Activated CD8-positive, alpha-beta T cell treated with anti-CD3 and anti-CD28 coated beads for 36 hours (primary cell): ENCODE measurements at places on chromosomes 1 and 21. TPM values are rescaled to one million over a fixed set of nuclear protein-coding genes. Genes with fewer than 3 reads are reported as not detected.
A peak's percentile ranks its signal among the peaks of the same experiment; 100 is the strongest.

DNA sequence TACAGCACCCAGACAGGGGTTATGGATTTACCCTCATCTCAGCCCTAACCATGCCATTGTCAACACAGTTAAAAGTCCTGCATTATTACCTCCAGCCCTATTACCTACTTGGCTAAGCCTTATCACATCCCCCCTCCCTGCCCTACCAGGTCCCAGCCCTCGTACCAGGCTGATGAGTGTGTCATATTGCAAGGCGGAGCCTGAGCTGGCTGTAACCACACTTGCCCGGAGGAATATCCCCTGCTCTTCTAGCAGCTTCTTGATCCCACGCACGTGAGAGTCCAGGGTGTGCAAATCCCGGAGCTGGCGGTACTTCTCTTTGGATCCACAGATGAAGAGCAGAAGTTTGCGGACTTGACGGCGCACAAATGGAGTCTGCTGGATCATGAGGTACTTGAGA, 87.4 kb downstream of the UBR4 start:
- DNase-seq: no peak

- no peak for DNase-seq
Observed at GRCh38 chr1:44707112-44707881, 23.7 kb downstream of the RNU5D-1 start.

DNA sequence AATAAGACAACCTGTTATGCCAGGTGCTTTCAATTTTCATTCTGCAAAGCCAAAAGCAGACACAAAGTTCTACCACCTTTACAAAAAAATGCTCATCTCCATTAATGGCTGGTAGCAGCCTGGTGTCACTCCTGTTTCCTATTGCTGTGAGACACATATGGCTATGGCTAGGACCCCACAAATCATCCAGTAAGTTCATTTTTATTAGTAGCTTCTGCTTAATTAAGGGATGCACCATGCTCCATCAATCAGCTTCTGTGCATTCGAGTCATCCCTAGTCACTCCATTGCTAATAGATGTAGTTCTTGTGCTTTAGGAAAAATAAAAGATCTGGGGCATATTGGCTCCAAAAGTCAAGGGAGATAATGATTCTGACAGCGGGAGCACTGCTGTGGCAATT, 257.2 kb downstream of the SPATA17 start:
- no peak for DNase-seq

GRCh38 chr1:9494936-9495758, 44.1 kb upstream of the SLC25A33 start:
- peak; percentile 74 for DNase-seq

DNA sequence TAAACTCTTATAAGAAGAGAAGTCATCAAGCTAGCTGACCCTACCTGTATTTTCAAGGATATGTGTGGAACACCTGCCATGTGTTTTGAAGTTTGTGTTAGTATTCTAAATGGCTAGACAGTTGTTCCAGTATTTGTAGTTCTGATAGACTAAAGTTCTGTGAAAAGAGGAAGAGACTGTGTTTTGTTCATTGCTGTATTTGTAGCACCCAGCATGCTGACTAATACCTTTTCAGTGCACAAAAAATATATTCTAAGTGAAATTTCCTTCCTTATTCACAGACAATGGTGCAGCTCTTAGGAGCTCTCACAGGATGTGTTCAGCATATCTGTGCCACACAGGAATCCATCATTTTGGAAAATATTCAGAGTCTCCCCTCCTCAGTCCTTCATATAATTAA, 8.2 kb upstream of the METTL18 start:
- no peak for DNase-seq

DNA sequence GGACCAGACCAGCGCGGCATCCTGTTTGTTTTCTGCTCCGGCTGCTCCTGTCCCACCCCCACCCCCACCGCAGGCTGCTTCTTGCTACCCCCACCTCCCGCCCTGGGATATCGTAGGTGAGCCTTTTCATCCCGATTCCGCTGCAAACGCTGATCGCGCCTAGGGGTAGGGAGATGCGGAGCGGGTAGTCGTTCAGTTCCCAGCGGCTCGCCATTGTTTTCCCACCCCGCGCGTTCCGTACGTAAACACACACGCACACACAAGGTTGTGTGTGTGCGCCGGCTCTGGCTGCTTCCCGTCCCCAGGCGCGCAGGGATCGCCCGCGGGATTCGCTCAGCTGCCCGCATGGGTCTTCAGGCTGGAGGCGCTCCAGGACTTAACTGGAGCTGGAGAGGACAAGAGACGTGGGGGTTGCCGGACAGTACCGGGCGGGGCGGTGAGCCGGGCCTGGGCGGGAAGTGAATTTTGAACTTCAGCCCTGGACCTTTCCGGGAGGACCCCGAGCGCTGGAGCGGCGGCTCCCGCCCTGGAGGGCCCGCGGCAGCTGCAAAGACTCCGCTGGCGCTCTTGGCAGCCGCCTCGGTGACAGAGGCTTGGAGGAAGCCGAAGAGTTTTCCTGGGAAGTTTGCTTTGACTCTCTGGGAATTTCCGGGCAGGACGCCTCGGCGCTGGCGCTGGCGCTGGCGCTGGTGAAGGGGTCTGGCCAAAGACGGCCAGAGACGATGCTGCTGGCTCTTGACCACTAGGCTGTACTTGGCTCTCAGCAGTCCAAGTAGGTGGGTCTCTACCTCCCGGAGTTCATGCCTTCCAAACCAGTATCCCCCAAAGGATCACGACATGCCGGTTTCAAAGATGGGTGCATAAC, 1.6 kb downstream of the SOX13 start:
- peak; percentile 7 for DNase-seq

DNA sequence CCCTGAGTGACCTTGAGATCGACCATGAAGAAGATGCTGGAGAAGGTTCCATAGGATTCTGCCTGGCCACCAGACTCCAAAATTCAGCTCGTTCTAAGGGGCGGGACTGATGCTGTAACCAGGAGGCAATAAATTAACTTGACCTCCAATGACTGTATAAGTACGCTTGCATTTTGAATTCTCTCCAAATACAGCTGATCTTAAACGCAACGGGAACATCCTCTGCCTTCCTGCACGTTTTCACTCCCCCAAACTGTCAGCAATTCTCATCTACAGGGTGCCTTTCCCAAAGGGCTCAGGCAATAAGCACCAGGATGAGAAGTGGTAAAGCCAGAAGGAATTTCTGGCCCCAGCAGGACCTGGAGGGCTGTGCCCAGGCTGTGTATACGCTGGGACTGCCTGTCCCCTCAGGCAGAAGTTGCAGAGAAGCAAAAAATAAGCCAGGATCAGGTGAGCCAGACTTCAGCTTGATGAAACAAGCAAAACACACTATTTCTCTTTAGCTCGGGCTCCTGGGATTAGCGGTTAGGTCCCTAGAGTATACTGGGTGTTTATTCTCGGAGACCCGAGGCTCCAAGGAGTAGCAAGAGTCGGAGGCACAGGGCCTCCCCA, 124.8 kb downstream of the LRIG2 start:
- no peak for DNase-seq

- DNase-seq: no peak
Observed at GRCh38 chr21:32143241-32143939, 135.5 kb downstream of the MIS18A start.

DNA sequence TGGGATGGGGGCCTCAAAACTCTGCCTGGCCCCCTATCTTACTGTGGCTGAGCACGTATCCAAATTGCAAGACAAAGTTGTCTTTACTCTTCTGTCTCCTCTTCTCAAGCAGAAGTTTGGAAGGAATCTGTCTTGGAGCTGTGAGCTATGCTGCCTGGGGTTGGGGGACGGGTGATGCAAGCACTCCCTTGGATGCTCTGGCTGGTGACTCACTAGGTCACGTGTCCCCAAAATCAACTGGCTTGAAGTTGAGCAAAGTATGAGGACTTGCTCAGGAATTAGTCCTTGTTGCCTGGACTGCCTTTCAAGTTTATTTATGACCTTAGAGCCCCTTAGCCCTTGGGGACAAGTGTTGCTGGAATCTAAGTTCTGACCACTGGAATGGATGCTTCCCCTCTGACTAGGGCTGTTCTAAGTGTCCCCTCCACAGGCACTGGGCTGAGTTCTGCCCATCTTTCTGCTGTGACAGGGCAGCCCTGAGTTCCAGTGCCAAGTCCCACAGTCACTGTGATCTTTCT, 269.5 kb downstream of the HHAT start:
- no peak for DNase-seq

- no peak for DNase-seq
Observed at GRCh38 chr1:2857521-2857920, 56.0 kb upstream of the TTC34 start.

DNA sequence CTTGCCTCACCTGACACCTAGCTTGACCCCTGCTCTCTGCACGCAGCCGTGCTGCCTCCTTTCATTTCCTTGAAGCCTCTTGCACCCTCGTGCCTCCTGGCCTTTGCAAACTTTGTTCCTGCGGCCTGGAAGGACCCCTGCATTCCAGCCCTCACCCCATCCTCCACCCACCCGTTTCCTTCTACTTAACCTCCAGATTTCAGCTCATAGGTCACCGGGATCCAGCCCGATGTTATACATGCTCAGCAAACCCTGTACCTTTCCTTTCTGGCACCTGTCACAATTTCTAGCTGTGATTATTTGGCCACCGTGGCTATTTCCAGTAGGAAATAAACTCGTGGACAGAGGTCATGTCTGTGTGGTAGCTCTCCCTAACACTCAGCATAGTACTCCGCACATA, 4.5 kb downstream of the EDARADD start:
- no peak for DNase-seq

GRCh38 chr1:181318022-181318857, 165.1 kb upstream of the CACNA1E start:
- peak; percentile 20 for DNase-seq

- DNase-seq: peak; percentile 36
Observed at GRCh38 chr1:67294836-67295617, 12.6 kb upstream of the IL12RB2 start.

HSD3B2 gene
- not detected for total RNA-seq

CLCA4 gene
- not detected for total RNA-seq

CDCP2 gene
- total RNA-seq: not detected

BNIPL gene
- 0.54 TPM for total RNA-seq

PLPP3 gene
- not detected for total RNA-seq

ADAM30 gene
- not detected for total RNA-seq

OR6F1 gene
- not detected for total RNA-seq

LCE1A gene
- not detected for total RNA-seq

CFAP107 gene
- not detected for total RNA-seq

FCER1A gene
- not detected for total RNA-seq

CCT3 gene
- 379 TPM for total RNA-seq

JAM2 gene
- 1.5 TPM for total RNA-seq

IGSF3 gene
- total RNA-seq: 0.54 TPM
